ENCODE measurements at places on chromosomes 2 and 18.
A peak's percentile ranks its signal among the peaks of the same experiment; 100 is the strongest.

DNA sequence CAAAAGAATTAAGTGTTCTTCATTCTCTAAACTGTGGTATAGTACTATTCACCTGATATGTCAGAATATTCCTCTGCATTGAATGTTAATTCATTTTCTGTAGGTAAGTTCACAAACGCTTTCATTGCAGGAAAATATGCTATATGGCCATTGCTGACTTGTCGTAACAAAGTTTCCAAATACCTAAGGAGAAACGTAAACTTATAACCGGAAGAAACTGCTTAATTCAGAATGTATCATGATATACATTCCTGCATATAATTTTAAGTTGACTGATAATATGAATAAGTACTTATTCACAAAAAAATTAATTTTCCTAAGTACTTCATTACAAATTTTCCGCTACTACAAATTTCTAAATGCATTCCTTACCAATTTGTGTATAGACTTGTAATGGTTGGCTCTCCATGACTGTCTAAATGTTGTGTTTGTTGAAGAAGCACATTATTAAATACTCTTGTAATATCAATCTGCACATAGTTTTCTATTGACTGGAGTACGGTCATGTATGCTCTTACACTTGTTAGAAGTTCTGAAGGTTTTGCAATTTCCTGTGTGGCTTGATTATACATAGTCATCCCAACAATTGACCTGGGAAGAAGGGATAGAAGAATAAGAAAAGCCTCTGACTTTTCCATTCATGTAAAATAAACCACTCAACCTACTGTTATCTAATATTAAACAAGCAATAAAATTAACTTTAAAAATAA is 85.4 kb downstream of the NCKAP1 start:
- DNase-seq: no peak

- DNase-seq: no peak
These were observed 72.6 kb downstream of the TRABD2A start for GRCh38 chr2:84808279-84808678.

- no peak for DNase-seq
These were observed 157.7 kb downstream of the HNMT start for GRCh38 chr2:138121666-138122661.

- DNase-seq: no peak
These were observed 58.9 kb downstream of the EPHA4 start for GRCh38 chr2:221513232-221513631.

GRCh38 chr18:56568986-56569385 is 69.4 kb downstream of the TXNL1 start:
- no peak for DNase-seq

DNA sequence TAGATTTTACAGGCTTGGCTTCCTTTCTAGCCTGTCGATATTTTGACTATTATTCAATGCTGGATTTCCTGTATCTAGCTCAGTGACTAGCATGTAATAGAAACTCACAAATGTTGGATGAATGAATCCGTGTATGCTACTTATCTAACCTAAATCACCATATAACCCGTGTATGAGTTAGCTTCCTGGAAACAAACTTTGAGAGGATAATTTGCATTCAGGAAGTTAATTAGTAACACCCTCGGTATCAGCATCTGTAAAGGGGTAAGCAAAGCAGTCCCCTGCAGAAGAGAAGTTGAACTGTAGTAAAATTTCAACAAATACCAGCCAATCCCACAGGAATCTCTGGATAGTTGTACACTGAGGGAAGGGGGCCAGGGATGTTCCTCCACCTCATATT is 269.4 kb upstream of the LRATD1 start:
- DNase-seq: no peak

DNA sequence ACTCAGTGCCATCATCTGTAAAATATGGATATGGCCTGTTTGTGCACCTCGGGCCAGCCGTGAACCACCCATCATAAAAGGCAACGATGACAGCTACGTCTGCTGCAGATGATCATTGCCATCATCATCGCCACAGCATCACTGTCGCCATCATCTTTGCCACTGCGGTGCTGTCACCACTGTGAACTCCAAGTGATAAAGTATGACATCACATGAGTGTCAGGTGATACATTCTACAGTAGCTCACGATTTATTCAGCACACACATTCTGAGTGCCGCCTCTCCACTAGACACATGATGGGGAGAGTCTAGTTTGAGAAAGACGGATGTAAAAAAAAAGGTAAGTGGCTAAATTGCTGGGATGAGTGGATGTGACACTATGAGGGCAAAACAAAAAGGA is 755.4 kb upstream of the RAB6C start:
- DNase-seq: no peak

DNA sequence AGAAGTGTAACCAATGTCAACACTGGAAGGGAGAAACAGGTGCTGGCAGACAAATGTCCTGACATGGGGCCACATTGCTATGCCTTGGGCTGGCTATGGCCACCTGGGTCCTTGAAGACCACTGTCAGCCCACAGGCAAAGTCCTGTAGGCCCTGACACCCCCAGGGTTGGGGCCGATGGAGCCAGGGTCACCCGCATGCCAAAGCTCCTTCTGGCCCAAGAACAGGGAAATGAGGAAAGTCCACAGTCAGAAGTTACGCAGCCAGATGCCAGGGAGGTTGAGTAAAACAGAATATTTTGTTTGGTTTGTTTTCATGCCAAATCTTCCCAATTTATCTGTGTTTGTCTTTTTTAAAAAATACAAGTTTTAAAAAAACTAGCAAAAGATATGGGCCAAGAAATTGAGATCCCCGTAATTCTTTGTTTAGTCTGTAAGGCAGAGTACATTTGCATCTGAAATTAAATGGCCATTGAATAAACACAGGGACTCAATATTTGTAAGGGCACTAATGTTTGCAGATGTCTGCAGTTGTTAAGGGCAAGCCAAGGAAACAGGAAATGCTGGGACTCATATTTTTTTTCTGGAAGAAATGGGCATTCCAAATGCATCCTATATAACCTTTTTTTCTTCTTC is 186.4 kb downstream of the FAM210A start:
- no peak for DNase-seq

GRCh38 chr18:70469916-70470315 is 181.1 kb downstream of the SOCS6 start:
- DNase-seq: no peak

DNA sequence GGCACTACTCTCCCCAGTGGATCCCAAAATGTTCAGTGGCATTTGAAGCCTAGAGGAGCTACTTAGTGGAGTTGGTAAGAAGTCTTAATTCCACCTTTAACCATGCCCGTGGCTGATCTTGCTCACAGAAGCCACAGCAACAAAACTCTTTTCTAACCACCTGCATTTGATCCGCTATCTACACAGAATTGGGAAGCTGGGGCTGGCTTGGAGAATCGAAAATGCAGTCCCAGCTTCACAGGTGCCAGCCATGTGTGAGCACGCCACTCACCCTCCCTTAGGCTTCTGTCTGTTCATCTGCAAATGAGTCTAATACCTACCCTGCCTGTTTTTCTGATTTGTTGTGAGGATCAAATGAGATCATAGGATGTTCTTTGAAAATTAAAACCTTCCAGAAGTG is 182.6 kb downstream of the BCL11A start:
- DNase-seq: no peak

DNA sequence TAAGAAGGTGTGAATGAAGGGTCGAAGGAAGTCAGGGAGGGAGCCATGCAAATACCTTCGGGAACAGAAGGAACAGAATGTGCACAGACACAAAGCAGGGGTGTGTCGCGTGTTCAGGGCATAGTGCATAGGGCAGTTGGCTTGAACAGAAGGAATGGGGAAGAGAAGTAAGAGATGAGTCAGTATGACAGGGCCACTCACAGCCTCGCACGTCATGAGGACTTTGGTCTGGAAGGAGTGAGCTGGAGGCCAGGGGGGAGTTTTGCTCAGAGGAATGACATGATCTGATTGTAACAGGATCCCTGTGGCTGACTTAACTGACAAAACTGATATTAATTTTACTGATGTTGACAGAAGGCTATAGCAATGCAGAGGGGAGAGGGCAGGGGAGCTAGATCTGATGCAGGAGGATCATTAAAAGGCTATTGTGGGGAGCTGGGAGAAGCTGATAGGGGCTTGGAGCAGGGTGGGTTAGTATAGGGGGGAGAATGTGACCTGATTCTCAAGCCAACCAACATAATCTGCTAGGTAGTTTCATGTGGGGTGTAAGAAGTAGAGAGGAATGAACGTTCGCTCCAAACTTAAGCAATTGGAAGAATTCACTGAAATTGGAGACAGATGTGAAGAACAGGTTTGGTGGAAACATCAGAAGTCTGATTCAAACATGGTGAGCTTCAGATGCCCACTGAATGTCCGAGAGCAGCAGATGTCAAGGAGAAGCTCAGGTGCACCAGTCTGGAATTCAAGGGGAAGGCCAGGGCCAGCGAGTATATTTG is 60.4 kb upstream of the COPS8 start:
- peak; percentile 88 for DNase-seq
